ENCODE measurements at places on chromosomes 2 and 18. TPM values are rescaled to one million over a fixed set of nuclear protein-coding genes. Genes with fewer than 3 reads are reported as not detected.

CRIM1 gene
- total RNA-seq: 175 TPM

SCN1A gene
- total RNA-seq: not detected

MAB21L4 gene
- not detected for total RNA-seq

SEPTIN10 gene
- total RNA-seq: 114 TPM

MAPK4 gene
- not detected for total RNA-seq

AGXT gene
- total RNA-seq: not detected

SERPINB4 gene
- total RNA-seq: not detected

ZNF24 gene
- 23.9 TPM for total RNA-seq

POTEI gene
- total RNA-seq: not detected

RPL31 gene
- total RNA-seq: 1,836 TPM

COLEC12 gene
- total RNA-seq: 49.6 TPM

UGT1A10 gene
- not detected for total RNA-seq

ERMN gene
- total RNA-seq: not detected

LIMS3 gene
- 1.8 TPM for total RNA-seq

IGFBP2 gene
- 195 TPM for total RNA-seq

DYSF gene
- total RNA-seq: 2.5 TPM

DNAJC5G gene
- total RNA-seq: not detected

EMILIN1 gene
- total RNA-seq: 319 TPM

BMP10 gene
- not detected for total RNA-seq

CYTIP gene
- total RNA-seq: 0.23 TPM

ABHD1 gene
- 0.08 TPM for total RNA-seq

ZNF2 gene
- total RNA-seq: 7.6 TPM

CCL20 gene
- not detected for total RNA-seq

MARCHF4 gene
- 0.12 TPM for total RNA-seq

GKN1 gene
- not detected for total RNA-seq

OTX1 gene
- 0.12 TPM for total RNA-seq

SPDYA gene
- total RNA-seq: 0.53 TPM

TMEM247 gene
- total RNA-seq: not detected

HSPD1 gene
- total RNA-seq: 169 TPM

RAX gene
- total RNA-seq: not detected

DUSP19 gene
- 3.4 TPM for total RNA-seq

B4GALT6 gene
- 2.1 TPM for total RNA-seq

LRRC30 gene
- not detected for total RNA-seq

CAPN14 gene
- total RNA-seq: 0.12 TPM

NOSTRIN gene
- total RNA-seq: 0.23 TPM

NAT8 gene
- total RNA-seq: not detected

CDK15 gene
- 0.23 TPM for total RNA-seq

Data from smooth muscle cell of the coronary artery (primary cell).